Activated CD4-positive, alpha-beta T cell treated with anti-CD3 and anti-CD28 coated beads, Interleukin-2, amount 50 U/mL, for 4 hours (primary cell): ENCODE measurements at places on chromosomes 4 and X.

- no peak for DNase-seq
Measured at GRCh38 chr4:18021470-18021719, 160 bp downstream of the LCORL start.

- no peak for DNase-seq
Measured at GRCh38 chr4:96525898-96526297, 686.0 kb downstream of the PDHA2 start.

DNA sequence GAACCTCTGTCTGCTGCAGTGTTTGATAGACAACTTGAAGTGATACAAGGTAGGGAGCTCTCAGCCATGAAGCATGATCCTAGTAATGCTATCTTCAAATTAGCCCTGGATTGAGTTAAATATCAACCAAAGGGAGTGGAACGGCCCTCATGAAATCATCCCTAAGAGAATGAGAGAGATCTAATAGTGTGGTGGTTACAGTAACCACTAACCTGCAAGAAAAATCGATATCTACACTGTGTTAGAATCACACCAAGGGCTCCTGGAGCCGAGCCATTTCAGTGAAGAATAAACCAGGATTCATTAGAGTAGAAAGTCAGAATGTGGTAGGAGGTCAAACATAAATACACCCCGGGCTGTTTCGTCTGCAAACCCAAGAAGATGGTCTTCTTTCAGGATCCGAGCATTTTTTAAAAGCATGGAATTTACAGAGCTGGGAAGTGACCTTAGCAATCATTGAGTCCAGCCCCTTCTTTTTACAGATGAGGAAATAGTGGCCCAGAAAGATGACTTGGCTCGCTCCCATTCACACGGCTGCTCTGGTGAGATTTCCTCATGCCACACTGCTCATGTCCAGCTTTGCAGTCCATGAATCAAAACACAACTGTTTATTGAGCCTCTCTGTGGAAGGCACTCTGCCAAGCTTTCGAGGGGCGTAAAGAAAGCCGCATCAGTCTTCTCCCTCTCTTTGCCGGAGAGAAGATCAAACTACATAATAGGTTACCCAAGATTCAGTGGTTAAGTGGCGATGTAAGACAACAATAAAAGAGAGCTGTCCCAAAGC lies 5.5 kb upstream of the DCTD start:
- no peak for DNase-seq

GRCh38 chrX:148811236-148811635 lies 310.8 kb downstream of the AFF2 start:
- DNase-seq, result no peak

GRCh38 chrX:68721546-68721945 lies 74.1 kb downstream of the STARD8 start:
- DNase-seq, result no peak

DNA sequence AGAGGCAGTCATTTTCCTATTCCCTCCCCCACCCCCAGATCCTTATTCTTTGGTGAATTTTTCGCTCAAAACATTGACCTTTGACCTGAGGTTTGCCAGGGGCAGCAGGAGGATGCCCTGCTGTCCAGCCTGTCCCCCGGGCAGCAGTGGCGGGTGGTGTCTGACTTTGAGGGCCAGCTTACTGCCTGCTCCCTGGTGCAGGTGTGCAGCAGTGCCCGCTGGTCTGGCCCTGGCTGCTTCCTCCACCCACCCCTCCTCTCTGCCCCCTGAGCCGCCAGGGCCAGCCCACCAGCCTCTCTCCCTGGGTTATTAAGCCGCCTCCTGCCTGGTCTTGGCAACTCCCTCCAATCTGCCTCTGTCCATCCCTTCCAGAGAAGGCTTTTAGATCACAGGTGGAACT lies 40.8 kb upstream of the GRPEL1 start:
- DNase-seq, result no peak

GRCh38 chr4:13470379-13470778 lies 13.8 kb downstream of the RAB28 start:
- DNase-seq, result no peak

DNA sequence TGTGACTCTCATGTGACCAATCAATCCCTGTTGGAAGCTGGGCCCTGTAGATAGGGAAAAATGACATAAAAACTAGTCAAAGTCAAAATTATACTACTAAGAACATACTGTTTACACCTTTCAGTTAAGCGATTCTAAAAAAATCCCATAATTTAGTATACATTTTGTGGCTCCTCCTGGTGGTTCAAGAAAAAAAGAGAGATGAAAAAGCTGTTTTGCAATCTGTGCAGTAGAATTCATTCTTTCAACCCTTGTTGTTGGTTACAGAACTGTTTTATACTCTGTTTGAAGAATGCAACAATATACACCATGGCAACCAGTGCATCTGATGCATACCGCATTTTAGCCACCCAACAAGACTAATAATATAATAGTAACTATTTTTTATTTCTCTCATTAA lies 66.8 kb upstream of the ANK2 start:
- no peak for DNase-seq

DNA sequence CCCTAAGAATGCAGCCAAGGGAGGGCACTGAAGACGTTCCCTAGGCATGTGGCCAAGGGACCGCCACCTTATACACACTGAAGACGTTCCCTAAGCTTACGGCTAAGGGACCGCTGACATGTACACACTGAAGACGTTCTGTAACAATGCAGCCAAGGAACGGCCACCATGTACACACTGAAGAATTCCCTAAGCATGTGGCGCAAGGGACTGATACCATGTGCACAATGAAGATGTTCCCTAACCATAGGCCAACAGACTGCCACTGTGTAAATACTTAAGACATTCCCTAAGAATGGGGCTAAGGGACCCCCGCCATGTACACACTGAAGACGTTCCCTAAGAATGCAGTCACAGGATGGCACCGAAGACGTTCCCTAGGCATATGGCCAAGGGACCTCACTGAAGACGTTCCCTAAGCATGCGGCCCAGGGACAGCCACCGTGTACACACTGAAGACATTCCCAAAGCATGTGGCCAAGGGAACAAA lies 36.1 kb downstream of the DHRSX start:
- no peak for DNase-seq

- no peak for DNase-seq
Measured at GRCh38 chr4:145501051-145501660, 19.5 kb downstream of the SMAD1 start.

DNA sequence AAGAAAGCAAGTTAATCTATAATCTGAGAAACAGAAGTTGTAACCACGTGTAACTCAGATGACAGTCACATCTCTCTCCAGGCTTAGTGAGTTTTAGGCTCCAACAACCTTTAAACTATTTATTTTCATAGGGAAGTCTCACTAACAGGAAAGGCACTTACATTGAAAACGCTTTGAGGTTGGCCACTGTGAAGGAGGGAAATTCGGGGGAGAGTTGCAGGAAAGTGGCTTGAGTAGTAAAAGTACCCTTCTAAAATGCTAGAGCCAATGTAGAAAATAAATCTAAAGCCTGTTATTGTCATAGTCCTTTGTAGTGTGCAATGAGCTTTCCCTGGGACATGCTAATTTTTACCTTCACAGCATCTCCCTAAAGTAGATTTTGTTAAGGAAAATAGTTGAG lies 995 bp upstream of the NFXL1 start:
- no peak for DNase-seq

- no peak for DNase-seq
Measured at GRCh38 chr4:156971165-156971675, 379 bp downstream of the PDGFC start.

DNA sequence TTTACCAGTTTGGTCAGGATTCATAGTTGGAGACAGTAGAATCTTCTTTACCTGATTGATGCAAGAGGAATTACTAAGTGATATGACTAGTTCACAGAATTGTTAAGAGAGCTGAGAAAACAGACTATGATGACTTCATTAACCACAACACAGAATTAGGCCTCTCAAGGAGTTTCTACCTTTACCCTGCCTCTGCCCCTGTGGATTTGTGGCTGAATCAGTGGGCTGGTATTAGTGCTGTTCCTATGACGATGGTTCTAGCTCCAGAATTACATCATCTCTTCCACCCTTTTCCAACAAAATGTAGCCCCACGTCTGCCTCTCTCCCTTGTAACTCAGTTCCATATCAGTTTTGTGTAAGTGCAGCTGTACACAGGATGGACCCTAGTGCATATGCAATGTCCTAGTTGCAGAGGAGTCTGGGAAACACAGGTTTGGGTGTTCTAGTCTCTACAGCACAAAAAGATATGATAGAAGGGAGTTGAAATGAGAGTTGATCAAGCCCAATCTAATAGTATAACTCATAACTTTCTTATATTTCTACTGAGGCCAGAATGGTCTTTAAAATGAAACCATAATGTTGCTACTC lies 99.3 kb downstream of the ANXA5 start:
- DNase-seq, result no peak

GRCh38 chr4:71231129-71232055 lies 107.4 kb upstream of the SLC4A4 start:
- DNase-seq, result no peak

DNA sequence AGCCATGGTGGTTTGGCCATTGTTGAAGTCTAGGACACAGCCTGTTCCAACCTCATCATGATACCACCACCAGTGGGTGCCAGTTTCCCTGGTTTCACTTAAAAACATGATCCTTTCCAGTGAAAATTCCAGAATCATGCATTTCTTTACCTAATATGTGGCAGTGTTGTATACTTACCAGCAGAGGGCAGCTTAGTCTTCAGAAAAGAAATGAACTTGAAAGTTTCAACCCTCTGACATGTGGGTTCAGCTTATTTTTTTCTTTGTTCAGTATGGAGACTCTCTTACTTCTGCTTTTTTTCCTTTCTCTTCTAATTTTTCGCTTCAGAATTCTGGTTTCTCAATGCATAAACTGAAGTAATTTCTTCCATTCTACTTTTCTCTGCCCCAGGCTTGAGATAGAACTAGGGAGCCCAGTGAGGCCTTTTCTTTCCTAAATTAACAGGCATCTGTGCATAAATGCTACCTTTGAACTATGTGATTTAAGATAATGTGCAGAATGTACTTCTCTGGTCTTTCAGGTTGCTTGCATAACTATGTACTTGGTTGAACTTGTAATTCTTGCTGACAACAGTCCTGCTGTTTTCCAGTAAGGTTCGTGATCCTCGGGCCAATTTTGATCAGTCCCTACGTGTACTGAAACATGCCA lies 10.7 kb downstream of the LIAS start:
- DNase-seq, result no peak

DNA sequence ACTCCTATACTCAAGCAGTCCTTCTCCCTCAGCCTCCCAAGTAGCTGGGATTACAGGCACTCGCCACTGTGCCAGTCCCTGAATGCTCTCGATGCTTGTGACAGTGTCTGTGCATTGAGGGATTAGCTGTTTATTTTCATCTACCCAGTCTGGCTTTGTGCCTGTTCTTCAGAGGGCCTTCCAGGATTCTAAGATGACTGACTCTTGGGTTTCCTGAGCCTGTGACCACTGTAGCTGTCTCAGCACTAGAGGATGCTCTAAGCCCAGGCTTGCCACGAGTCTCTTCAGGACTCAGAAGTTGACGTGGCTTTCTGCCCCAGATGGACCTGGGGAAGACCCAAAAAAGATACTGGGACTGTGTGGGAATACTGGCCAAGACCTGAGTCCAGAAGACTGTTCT lies 201.4 kb downstream of the ARHGAP10 start:
- no peak for DNase-seq
